ENCODE measurements at places on chromosomes 3 and 15.

GRCh38 chr15:41438206-41438605 lies 21.3 kb downstream of the RTF1 start:
- peak; percentile 67 for DNase-seq

DNA sequence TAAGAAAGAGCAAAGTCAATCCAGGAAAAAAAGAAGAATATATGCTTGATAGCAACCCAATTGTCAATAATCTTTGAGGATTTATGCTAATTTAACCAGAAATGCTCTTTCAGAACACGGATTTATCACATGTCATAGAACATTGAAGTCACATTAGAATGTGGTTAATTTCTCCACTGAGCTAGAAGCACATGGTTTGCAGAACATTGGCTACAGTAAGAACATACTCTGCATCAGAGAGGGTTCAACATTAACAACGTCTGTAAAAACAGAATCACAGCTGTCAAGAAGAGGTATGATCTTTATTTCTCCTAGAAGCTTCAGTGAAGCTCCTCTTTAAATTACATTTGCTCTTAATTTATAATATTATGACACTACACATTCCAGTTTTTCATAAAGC lies 619.7 kb upstream of the AGTR1 start:
- DNase-seq, result no peak

DNA sequence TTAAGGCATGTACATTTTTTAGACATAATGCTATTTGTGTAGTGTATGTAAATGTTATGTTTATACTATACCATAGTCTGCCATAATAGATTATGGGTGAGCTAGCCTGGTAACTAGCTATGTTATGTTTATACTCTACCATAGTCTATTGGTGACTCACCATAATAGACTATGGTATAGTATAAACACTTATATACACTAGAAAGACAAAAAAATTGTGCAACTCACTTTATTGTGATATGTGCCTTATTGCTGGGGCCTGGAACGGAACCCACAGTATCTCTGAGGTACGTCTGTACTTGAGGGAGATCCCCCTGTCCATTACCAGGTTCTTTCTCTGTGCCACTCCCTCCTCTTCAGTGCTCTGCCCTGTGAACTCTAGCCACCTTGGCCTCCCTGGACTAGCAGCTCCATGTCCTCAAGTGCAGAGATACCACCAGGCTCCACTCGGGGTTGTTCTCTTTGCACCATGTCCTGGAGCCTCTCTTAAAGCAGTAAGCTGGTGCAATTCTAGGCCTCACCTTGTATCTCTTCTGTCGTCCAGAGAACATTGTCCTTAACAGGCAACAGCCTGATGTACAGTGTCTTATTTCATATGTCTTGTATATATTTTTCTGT lies 60.8 kb upstream of the PXYLP1 start:
- DNase-seq, result no peak

DNA sequence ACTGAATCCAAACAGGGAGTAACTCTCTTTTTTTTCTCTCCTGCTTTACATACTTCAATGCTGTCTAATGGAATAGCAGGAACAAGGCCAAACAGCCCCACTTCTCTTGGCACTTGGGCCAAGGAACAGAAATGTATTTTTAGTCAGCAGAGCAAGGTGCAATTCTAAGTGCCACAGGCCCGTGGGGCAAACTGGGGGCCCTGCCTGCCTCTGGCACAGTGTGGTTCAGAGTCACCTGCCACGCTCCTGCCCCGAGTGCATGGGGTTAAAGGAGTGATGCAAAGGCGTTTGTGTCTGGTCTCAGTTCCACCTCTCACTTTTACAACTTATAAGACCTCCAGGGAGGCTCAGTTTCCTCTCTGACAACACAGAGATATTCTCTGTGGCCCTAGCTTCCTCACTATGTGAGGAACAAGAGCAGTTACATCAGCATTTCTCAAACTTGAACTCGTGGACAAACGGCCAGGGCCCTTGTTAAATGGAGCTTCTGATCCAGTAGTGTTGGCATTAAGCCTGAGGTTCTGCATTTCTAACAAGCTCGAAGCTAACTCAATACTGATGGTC lies 51.3 kb downstream of the LRIG1 start:
- DNase-seq, result no peak

DNA sequence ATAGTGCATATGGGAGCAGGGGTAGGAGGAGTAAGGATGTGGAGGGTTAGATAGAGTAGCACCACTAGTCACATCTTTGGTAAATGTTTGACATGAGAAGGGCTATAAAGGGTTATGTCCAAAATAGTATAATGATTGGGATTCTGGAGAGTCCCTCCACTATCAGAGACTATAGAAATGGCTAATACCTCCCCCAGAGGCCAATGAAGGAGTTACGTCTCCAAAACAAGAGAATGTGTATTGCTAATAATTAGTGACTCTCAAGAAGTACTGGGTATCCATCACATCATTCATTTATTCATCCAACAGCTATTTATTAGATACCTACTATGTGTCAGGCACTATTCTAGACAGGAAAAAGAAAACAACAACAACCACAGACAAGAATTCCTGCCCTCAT lies 203.7 kb upstream of the UMPS start:
- DNase-seq, result no peak

DNA sequence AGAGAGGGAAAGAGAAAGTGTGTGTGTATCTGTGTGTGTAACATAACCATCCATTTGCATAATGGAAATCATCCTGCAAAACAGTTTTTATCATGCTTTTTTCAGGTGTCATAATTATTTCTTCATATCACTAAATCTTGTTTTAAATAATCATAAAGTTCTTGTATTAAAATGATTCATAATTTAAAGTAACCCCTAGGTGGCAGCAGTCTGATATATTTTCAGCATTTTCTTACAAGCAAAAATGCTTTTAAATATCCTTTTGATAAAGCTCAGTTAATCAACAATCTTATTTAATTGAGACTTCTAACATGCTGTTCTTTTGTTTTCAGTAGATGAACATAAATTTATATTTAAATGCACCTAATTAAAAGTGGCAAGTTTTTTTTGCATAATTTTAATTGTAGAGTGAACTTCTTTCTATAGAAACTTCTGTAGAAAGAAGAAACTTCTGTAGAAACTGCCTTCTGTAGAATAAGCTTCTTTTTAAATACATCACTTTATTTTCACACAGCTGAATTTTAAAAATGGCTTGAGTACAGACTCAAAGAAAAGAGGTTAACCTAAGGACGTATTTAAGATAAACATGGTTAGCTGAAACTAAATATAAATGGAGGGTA lies 72.5 kb downstream of the OPA1 start:
- DNase-seq, result no peak

DNA sequence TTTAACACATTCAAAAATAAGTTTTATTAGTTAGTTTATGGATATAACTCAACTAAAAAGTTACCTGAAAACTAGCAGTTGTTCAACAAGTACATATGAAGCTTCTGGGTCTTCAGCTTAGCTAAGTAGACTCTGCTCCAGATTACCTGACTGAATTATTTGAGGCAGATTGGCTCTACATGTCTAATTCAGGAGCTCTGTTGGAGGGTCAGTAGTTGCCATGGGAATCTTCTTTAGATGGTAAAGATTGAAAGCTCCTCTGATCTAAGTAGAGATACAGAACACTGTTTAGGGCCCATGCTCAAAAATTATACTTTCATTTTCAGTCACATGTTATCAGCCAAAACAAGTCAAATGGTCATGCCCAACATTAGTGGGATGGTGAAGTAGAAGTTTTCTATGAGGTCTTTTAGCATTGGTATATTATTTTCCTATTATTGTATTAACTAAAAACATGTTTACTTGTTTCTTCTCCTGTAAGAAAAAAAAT lies 1476.9 kb downstream of the OTOL1 start:
- DNase-seq, result no peak

DNA sequence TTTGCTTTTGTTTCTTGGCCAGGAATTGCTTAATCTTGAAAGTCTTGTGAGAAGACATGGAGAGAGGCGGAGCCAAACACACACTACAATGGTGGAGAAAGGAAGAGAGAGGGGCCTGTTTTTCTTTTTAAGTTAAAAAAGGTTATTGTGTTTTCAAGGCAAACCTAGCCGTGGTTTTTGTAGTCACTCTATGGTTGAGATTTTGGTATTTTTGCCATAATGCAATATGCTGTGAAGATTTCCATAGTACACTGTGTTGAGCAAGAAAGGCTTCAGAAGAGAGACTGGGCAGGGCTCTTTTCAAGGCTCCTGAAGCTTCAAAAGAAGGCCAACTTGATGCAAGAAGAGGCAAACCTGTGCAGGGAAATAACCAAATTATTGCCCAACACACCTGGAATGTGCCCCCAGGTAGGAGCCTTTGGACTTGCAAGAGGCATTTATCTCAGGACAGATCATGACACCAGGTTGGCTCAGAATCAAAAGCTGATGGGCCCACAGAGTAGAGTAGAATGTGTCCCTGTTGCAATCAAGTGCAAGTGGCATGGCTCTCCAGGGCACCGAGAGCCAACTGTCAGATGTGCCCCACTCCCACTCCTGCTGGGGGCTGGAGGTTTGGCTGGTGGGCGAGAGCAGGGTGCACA lies 22.1 kb downstream of the AMOTL2 start:
- no peak for DNase-seq

- DNase-seq, result no peak
Measured at GRCh38 chr15:24017470-24017869, 330.4 kb upstream of the NDN start.

DNA sequence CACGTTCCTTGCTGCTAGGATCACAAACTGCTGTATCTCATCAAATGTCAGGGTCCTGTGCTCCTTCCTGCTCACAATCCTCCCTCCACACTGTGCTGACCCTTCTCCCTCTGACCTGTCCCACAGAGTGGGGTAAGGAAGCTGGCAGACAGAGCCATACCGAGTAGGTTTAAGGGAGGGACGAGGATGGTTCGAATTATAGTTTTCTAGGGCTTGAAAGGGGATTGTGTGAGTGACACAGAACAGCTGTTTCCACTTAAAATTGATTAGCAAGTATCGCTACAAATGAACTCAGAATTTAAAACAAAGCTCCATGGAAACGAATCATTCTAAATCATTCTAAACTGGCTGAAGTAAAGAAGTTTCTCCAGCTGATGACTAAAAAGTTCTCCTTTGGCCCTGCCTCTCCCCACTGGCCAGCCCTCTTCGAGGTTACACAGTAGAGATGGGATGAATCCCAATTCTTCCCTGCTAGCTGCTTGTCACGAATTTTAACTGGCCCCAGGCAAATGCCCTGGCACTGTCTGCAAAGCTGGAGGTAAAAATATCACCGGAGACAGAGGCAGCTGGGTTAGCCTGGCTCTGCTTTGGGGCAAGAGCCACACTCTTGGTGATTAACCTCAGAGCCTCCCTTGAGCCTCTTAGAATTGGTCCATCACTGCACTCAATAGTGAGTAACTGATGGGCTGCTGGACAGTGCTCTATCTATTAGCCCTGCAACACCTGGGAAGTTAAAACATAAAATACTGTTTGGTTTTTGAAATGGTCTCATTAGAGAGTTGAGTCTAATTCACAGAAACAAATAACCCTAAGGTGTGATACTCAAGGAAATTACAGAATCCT lies 194.9 kb downstream of the CHST2 start:
- no peak for DNase-seq

DNA sequence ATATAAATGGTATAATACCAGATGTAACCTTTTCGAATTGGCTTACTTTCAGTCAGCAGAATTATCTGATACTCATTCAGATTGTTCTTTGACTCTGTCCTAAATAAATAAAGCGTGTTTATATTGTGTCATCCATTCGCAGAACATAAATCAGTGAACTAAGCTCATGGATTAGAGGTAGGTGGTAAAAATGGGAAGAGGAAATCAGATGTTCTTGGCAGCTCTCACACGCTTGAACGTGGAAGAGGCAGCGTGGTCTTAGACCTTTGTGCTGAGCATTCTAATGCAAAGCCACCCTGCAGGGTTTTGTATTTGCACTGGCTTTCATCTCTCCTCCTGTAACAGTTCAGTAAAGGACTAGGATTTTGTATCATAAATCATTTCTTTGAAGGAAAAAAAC lies 441.4 kb downstream of the GABRG3 start:
- no peak for DNase-seq

DNA sequence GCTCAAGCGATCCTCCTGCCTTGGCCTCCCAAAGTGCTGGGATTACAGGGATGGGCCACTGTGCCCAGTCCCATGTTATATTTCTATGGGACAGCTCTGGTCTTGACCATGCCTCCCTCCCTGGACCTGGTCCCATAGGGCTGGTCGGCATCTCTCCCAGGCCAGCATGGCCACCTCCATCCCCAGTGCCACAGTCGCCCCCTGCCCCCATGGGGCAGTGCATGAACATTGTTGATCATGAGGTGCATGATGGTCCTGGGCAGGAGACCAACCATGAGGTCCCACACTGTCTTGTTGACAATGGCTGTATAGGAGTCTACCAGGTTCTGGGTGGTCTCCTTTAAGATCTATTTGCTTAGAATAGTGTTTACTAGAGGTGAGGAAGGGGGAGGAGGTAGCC lies 6.5 kb downstream of the RPS17 start:
- peak; percentile 27 for DNase-seq

DNA sequence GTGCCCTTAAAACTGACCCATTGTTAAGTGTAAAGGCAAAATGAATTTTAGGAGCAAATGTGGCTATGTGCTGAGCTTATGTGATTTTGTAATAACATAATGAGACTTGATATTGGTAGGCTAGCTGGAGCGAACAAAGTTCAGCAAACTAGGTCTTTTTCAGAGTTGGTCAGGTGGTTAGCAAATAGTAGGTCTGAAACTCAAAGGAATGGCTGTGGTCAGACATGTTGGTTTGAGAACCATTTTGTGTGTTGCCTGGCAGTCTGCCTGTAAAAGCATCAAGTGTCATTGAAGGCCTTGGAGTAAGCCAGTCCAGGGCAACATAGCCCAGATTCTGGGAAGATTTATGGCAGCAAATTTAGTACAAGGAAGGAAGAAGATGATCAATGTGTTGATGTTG lies 16.4 kb downstream of the FBXO22 start:
- DNase-seq, result no peak

- no peak for DNase-seq
Measured at GRCh38 chr15:34023907-34024306, 15.1 kb downstream of the AVEN start.

- peak; percentile 83 for DNase-seq
Measured at GRCh38 chr3:30606301-30607031, at the start of gene TGFBR2. Gene TGFBR2 (plus strand): TSS chr3:30606601. CDS start chr3:30606884, 283 bp downstream.

GRCh38 chr15:40280260-40281056 lies 2.4 kb downstream of the ANKRD63 start:
- DNase-seq, result no peak
